ENCODE measurements at places on chromosomes 6 and 20.

DNA sequence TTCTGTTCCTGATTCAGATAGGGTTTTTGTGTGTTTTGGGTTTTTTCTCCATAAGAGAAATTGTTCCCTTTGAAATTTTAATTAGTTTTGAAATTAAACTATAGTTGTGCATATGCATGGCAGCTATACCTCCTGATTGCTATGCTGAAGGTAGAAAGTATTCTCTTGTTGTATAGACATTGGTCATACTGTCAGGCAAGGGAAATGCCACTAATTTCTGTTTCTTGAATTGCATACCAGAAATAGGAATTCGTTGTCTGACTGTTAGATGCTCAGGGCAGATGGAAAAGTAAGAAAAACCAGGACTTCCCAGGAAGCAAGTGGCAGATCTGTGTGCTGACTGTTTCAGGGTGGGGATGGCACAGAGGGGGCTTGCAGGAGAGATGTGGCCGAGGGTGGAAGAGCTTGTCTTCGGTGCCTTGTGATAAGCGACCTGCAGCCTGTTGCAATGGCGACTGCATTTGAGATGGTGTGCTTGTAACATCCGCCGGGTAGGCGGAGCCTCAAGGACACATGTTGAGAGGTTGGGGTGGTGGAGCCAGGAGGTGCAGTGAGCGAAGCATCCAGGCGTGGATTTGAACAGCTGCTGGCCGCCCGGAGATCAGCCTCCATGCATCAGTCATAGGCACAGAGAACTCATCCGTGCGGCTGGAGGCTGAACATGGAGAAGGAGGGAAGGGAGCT, 42.8 kb downstream of the RREB1 start:
- no peak for DNase-seq

- DNase-seq = no peak
Observed at GRCh38 chr20:55936209-55936595, 69.1 kb downstream of the CBLN4 start.

- DNase-seq = no peak
Observed at GRCh38 chr6:7479801-7480266, 61.6 kb upstream of the DSP start.

DNA sequence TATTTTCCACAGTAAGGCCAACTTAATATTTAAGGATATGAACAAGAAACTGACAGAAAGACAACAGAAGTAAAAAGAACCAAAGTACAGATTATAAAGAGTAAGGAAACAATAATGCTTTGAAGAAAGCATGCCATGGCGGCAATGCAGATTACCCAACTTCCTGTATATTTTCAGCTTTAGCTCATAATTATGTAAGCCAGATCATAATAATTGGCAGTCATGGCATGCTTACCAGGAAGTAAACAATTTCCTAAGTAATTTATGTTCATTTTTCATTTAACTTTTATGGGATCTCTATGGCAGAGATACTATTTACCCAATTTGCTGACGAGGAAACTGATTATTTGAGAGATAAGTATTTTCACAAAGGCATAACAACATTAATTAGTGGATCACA, 988.7 kb downstream of the HACE1 start:
- no peak for DNase-seq

DNA sequence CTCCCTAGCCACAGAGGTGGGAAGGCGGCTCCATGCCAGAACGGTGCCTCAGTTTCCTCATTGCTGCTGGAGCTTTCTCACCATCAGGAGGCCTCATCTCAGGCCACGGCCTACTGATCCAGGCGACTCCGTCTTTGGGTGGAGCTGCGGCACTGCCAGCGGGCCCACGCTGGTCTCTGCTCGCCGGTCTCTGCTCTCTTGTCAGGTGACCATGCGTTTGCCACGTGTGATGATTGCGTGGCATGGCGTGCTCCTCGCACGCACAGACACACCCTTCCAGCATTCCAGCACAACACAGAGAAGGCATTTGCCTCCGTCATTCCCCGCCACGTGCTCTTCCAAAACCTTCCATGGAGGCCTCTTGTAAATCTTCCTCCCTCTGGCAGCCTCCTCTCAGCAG, 271.1 kb downstream of the CDH4 start:
- no peak for DNase-seq

GRCh38 chr6:148422085-148422484, 79.4 kb downstream of the SASH1 start:
- DNase-seq = no peak

DNA sequence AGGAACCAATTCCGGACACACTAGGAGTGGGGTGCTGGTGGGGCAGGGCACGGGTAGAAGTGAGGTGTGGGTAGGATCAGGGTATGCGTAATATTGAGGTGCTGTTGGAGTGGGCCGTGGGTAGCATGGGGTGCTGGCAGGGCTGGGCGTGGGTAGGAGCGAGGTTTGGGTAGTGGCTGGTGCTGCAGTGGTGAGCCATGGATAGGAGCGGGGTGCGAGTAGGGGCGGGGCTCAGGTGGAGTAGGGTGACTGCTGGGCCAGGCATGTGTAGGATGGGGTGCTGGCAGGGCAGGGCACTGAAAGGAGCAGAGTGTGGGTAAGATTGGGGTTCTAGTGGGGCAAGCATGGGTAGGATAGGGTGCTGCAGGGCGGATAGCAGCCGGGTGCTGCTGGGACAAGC, 114.2 kb upstream of the DUSP22 start:
- no peak for DNase-seq

- DNase-seq = peak; percentile 32
Observed at GRCh38 chr6:31922942-31923341, 4.6 kb upstream of the C2 start.

DNA sequence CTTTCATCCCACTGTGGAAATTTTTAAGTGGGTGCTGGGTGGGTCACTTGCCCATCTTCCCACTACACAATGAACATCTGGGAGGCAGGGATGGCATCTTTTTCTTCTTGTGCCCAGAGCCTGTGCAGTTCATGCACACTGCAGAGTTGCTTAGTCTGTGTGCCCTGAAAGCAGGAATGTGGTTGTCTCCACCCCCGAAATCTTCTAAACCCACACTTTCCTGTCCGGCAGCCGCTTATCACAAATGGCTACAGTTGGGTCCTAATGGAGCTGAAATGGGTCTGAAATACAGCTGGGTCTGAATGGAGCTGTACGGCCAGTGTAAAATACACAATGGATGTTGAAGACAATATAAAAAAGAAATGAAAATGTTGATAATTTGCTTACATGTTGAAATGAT, 112.1 kb upstream of the PMEPA1 start:
- DNase-seq = no peak

GRCh38 chr20:437787-438486, 24.4 kb downstream of the TBC1D20 start:
- DNase-seq = peak; percentile 32

DNA sequence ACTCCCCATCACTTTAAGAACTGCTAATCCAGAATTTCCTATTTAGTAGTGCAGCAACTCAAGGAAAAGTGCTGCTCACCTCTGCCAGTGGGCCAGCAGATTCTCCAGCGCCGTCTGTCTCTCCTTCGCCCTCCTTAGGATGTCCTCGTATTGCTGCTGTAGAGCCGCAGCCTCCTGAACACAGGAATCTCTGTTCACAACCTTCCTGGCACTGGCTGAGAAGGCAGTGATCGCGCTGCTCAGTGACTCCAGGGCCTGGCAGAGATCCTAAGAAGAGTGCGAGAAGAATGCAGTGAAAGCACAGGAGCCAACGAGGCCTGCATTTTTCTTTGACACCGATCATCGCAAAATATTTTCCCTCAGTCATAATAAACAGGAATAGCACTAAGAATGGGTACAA, 209.0 kb downstream of the SYNE1 start:
- DNase-seq = no peak

DNA sequence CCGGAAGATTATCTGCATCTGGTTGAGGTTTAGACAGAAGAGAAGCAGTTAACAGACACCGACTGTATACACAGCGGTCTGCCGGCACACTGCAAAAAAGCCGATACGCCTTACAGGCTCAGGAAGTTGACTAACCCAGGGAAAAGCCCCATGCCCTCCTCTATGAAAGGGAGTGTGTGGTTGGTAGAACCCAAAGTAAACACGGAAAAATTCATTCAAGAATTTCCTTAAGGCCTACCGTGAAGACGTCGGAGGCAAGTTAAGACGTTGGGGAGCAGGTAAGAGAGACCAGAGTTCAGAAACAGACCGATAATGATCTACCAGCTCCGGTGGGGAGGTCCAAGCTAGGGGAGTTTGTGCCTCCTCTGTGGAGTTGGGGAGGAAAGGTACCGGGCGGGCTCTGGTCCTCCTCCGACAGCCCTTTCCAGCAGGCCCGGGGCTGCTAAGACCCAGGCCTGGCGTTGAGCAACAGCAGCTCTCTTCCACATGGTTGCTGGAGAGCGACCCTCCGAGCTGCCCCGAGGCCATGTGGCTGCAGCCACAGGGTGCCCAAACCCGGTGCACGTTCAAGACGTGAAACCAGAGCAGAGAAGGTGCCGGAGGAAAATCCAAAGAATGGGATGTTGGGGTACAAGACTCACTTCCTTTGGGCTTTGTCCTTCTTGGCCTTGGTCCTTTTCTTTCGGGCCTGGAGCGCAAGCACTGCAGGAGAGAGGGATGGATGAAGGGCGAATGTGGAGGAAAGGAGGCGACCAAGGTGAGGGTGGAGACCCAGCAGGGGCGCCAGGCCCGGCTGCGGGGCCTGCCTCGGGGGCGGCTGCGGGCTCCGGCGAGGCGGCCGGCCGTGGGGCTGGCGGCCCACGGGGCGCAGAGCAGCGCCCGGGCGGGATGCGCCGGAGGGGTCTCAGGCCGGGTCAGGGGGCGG, 809 bp downstream of the SRPK1 start:
- peak; percentile 80 for DNase-seq

- peak; percentile 63 for DNase-seq
Observed at GRCh38 chr6:129749749-129750120, 39.8 kb upstream of the ARHGAP18 start.

GRCh38 chr6:79313254-79313653, 78.8 kb upstream of the HMGN3 start:
- DNase-seq = no peak

GRCh38 chr6:161407581-161407980, 133.7 kb upstream of the AGPAT4 start:
- no peak for DNase-seq

- no peak for DNase-seq
Observed at GRCh38 chr20:32727683-32728082, 15.6 kb downstream of the COMMD7 start.

- no peak for DNase-seq
Observed at GRCh38 chr6:33838983-33839382, 35.2 kb upstream of the MLN start.

DNA sequence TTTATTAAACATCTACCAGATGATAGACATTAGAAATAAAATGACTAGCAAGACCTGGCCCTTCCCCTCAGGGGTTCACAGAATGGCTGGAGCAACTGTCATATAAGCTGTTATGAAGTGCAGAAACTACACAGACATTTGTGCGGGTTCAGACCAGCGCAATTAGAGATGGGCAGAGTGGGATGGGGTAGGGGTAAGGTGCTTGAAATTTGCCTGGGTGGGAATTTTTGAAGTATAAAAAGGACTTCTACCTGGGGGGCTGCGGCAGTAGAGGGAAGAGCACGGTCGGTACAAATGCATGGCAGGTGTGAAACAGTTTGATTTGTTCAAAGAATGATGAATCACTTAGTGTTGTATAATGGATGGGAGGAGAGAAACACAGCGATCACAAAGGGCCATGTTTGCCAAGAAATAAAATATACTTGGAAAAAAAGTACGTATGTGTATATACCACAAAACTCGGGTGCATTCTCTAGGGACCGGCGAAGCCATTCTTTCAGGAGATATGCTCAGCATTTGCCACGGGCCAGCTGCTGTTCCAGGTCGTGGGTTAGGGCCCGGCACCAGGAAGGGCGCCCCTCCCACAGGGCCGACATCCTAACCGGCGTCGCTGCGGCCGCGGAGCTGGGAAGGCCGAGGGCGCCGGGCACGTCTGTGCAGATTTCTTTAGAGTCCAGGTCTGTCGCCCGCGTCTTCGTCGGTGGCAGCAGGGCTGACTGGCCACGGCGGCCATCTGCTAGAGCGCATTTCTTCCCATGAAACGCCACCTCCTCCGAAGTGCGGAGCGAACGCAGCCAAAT, 809 bp upstream of the NOL7 start:
- peak; percentile 47 for DNase-seq

- no peak for DNase-seq
Observed at GRCh38 chr6:170542031-170542719, 10.9 kb downstream of the PSMB1 start.

- DNase-seq = no peak
Observed at GRCh38 chr6:111105578-111105977, 18.3 kb downstream of the SLC16A10 start.

GRCh38 chr6:33168639-33169038, 23.6 kb downstream of the COL11A2 start:
- DNase-seq = no peak

DNA sequence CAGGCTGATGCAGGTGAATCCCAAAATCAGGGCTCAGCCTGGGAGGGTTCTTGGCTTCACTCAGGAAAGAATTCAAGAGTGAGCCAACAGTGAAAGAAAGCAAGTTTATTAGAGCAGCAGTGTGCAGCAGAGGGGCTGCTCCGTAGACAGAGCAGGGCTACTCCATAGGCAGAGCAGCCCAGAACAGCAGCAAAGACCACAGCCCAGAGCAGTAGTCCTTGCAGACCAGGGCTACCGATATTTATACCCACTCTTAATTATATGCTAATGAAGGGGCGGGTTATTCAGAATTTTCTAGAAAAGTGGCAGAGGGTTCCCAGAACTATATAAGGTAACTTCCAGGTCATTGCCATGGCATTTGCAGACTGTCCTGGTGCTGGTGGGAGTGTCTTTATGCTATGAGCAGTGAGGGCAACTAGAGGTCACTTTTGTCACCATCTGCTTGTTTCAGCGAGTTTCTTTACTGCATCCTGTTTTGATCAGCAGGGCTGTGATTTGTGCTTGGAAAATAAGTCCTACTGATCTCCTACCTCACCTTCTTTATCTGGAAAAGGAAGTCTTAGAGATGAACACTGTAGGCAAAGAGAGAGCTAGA, 39.8 kb upstream of the PTPN1 start:
- no peak for DNase-seq

- DNase-seq = no peak
Observed at GRCh38 chr6:131067521-131067920, 4.5 kb upstream of the EPB41L2 start.

- no peak for DNase-seq
Observed at GRCh38 chr20:63697868-63698545, 1.6 kb downstream of the TNFRSF6B start.

DNA sequence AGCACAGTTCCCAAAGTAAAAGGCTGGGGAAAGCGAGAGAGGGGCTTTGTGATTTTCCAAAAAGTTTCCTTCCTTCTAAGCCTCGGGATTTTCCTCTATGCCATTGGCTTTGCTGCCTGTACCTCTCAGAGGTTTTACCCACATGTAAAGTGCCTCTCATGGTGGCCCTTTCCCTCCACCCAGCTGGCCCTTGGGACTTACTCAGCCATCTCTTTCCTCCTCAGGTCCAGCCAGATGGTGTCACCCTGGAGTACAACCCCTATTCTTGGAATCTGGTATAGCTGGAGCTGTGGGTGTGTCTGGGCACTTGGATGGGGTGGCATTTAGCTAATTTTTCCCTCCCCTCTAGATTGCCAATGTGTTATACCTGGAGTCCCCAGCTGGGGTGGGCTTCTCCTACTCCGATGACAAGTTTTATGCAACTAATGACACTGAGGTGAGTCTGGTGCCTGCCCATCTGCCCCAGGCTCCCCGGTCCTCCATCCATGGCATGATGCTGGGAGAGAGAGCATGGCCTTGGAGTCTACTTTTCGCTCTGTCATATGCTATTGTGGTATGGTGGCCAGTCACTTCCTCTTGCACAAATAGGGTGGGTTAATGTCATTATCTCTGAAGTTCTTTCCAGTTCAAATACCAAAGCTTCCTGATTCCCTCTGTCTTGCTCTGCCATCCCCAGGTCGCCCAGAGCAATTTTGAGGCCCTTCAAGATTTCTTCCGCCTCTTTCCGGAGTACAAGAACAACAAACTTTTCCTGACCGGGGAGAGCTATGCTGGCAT, 1.1 kb downstream of the CTSA start:
- no peak for DNase-seq

Measured in activated CD4-positive, alpha-beta T cell treated with anti-CD3 and anti-CD28 coated beads, Interleukin-2, Interleukin-6, amounts not matched to agents 100 ng/mL and 50 ng/mL, durations not matched to agents 16 hours and 8 hours (primary cell).